ENCODE measurements at places on chromosomes 6 and 20.

DNA sequence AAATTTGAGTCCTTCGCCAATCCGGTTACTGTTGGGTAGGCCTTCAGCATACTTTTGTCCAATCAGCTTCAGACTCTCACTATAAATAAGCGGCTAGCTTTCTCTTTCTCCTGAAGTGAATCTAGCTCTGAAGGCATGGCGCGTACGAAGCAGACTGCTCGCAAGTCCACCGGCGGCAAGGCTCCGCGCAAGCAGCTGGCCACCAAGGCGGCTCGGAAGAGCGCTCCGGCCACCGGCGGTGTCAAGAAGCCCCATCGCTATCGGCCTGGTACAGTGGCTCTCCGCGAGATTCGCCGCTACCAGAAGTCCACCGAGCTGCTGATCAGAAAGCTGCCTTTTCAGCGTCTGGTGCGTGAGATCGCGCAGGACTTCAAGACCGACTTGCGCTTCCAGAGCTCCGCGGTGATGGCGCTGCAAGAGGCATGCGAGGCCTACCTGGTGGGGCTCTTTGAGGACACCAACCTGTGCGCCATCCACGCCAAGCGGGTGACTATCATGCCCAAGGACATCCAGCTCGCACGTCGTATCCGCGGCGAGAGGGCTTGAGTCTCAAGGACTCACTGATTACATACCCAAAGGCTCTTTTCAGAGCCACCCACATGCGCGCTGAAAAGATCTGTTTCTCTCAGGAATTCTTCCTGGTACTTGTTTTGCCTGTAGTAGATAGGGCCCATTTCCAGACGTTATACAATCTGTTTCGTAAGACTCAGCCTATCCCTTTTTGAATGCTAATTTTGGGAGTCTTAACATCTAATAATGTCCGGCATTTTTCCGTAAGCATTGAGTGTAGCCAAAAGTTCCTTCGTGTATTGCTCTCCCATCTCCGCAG lies 102.0 kb downstream of the OR2B2 start:
- DNase-seq, result peak; percentile 25

DNA sequence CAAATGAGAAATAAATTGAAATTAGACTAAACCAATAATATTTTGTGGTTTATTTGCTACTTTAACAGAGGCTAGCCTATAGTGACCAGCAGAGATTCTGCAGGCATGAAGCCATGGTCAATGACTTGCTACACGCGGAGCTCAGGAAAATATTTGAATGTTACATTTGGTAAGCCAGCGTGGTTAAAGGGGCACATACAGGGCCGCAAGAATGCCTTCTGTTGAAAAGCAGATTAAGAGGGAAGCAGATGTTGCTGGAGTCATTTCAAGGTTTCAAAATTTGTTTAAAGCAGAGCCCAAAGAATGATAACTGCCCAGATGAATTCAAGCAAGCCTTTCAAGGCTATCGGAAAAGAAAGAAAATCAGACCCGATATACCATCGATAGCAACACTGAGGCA lies 294.3 kb upstream of the MAN1A1 start:
- no peak for DNase-seq

- DNase-seq, result no peak
These were observed 134.2 kb downstream of the MRPL14 start for GRCh38 chr6:43992783-43993644.

DNA sequence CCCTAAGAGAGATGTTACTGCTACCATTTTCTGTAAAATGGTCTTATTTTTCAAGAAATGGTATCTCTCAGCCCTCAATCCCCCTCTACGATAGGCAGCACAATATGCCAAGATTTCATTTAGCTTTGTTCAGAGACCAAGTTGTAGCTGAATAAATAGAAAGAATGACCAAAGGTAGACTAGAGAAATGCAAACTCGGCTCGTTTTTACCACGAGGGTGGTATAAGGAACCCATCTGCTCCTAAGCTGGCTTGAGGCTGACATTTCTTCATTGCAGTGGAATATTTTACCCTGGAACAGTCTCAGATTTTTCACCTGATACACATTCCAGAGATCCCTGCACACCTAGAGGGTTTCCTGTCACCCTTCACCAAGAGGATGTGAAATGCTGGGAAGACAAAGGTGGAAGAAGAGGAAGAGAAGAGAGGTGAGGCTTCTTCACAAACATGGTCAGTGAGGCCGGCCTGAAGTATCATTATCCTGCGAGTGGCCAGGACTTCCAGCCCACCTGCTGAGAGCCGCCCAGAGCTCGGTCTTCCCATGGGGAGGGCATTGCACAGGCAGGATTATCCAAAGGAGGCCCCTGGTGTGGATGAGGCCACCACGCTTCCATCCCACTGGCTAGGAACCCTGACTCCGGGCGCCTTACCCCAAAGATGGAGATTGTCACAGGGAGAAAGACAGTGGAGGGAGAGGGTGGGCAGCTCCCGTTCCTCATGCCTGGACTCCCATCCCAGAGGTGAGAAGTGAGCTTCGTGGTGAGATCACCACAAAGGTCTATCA lies 57.1 kb upstream of the AFDN start:
- DNase-seq, result no peak

- no peak for DNase-seq
These were observed 12.8 kb downstream of the ESF1 start for GRCh38 chr20:13771853-13772453.

DNA sequence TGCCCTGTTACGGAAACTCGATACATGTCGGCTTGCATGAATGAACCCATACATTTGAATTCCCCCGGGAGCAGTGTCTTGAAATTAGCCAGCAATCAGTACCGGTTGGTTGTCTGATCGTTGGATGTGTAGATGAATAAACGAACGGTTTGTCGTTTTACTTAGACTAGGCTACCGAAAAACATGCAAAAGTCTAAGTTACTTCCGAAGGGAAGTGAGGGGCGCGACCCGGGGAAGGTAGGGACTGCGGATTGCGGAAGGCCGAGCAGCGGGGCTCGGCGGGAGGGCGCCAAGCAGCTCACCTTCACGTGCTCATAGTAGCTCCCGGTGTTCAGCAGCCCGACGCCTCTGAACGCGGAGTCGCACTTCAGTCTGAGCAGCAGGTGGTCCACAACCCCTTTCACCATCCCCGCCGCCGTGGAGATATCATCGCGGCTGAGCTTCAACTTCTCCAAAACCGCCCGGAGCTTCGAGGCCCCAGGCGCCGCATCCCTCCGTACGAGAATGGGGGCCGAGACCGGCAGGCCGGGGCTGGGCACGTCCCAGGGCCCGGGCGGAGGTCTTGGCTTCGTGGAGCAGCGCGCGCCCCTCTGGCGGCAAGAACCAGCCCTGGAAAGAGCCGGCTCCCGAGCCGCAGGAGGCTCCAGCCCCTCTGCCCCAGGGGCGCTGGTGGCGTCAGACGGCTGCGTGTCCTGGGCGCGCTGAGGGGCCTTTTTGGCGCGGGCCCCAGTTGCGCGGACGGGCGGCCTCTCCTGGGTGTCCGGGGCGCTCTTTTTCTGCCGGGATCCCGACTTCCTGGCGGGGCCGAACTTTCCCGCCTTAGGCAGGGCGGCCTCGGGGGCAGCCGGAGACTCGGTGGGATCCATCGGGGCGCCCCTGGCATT lies 632 bp downstream of the CGAS start:
- no peak for DNase-seq

DNA sequence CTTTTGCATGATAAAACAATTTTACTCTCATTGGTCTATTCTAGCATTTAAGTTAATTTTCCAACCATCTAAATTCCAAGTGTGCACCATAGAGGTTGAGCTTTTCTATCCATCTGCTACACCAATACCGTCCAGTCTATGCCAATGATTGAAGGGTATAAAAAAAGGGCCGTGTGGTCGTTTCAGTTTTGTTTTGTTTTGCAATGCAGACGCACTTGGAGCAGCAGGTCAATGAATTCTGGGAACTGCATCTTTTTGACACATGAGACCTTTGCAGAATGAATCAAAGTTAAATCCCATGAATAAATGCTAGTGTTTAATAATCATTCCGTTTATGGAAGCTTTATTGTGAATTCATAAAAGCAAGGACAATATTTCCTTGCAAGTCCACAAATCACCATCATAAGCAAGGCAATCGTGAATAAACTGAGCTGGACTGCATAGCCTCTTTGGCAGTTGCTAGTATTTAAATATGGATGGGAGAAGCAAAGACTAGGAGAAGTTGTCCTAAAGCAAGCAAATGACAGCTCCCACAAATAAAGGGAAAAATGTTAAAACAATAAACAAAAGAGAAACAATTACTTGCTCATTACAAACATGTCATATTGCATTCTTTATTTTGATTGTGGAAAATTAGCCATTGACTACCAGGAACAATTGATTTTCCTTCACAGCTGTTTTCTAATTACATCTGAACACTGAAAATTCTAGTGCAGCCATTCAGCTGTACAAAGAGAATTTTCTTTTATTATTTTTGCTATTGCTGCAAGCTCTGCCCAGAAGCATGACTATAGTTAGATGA lies 649.7 kb upstream of the GJE1 start:
- no peak for DNase-seq

- no peak for DNase-seq
These were observed 9.7 kb upstream of the SYNDIG1 start for GRCh38 chr20:24459733-24460132.

GRCh38 chr6:96301781-96302180 lies 219.8 kb upstream of the UFL1 start:
- peak; percentile 33 for DNase-seq

- DNase-seq, result peak; percentile 94
These were observed 84.2 kb downstream of the CEBPB start for GRCh38 chr20:50274570-50275430.

All from posterior cingulate gyrus (tissue), 11 donors.